ENCODE measurements at places on chromosomes 7 and 10.

DNA sequence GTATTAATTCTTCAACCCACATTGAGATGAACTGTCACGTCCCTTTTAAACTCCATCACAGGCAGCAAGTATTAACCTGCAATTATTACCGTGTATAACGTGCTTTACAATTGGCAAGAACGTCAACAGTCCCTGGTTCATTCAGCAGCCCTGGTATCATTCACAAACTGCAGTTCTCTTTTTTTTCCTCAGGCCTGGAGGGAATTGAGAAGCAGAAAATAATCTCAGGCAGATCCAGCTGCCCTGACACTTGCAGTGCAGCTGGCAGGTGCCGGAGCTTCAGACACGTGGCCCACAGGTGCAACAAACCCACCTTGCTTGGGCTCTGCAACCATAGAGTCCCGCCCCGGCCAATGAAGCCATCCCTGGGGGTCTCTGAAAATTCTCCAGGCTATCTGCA is 137.3 kb downstream of the PLXNA4 start:
- no peak for DNase-seq

- DNase-seq = peak; percentile 66
Measured at GRCh38 chr10:28587970-28588290, 55.0 kb downstream of the WAC start.

DNA sequence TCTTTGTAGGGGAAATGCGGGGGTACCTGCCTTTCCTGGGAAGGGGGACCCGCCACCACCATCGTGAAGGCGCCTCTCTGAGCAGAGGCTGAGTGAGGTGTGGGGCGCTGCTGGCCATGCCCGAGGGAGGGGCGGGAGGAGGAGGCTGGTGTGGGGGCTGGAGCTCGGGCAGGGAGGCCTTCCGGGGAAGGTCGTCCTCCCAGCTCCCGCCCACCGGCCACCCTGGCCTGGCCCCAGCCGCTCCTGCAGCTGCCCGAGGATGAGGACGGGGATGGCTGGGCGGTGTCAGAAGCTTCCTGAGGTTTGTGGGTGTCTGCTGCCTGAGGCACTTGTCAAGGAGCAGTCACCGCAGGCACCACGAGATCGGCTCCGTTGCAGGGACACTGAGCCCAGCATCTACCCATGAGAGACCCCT is 11.4 kb downstream of the PWWP2B start:
- no peak for DNase-seq

- peak; percentile 73 for DNase-seq
Measured at GRCh38 chr10:63707254-63707910, 186.2 kb downstream of the REEP3 start.

- DNase-seq = no peak
Measured at GRCh38 chr10:51214207-51215196, 140.2 kb downstream of the PRKG1 start.

- DNase-seq = no peak
Measured at GRCh38 chr10:102200751-102201640, 25.1 kb upstream of the ELOVL3 start.

GRCh38 chr10:110681023-110681681 is 37.0 kb downstream of the RBM20 start:
- no peak for DNase-seq

- DNase-seq = no peak
Measured at GRCh38 chr10:47359101-47359500, 10.9 kb downstream of the RBP3 start.

DNA sequence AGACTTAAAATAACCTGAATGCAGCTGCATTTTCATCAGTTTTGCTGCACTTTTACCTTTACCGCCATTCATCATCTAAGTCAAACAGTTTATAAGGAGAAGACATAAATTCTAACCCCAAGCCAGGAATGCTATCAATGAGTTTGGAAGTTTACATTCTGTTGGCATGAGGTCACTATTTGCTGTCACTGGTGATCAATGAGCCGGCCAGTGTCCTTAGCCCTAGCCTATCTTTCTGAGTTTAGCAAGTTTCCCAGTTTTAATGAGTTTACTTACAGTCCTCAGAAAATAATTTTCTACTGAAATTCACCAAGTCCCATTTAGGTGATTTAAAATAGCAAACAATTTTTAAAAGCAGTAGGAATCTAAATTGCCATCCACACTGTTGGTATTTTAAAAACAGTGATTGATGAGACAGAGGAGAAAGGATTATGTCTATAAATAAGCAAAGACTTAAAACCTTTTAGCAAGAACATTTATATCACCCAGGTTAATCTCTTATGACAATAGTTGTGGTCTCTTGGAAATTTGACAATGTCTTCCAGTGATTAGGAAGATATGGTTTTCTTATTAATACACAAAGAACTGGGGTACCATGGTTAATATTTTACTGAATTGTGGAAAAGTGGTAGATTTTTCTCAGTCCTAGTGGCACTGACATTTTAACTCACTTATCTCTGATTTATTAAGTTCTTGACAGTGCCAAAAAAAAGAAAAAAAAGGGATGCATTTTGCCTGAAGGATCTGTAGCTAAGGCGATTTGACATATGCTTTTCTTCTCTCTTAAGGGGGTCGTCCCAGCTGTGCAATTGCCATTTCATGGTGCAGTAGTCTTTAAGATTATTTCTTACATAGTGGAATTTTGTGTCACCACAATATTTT is 443.4 kb upstream of the ANKRD30A start:
- DNase-seq = no peak

GRCh38 chr7:88015309-88015708 is 81.3 kb downstream of the ADAM22 start:
- no peak for DNase-seq

GRCh38 chr7:43390576-43390975 is 192.3 kb upstream of the STK17A start:
- DNase-seq = no peak

DNA sequence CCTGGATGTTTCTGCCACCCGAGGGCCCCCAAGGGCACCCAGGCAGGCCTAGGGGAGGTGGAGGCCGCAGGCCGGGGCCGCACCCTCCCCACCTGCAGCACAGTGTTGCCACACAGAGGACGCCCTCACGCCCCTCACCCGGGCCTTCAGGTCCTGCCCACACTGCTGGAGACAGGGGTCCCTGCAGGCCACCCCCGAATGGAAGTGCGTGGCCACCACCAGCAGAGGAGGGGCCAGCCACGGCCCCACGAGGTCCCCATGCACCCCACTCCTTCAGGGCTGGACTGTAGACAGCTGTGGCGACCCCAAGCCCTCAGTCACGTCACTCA is 35.4 kb downstream of the ADAP1 start:
- DNase-seq = no peak

DNA sequence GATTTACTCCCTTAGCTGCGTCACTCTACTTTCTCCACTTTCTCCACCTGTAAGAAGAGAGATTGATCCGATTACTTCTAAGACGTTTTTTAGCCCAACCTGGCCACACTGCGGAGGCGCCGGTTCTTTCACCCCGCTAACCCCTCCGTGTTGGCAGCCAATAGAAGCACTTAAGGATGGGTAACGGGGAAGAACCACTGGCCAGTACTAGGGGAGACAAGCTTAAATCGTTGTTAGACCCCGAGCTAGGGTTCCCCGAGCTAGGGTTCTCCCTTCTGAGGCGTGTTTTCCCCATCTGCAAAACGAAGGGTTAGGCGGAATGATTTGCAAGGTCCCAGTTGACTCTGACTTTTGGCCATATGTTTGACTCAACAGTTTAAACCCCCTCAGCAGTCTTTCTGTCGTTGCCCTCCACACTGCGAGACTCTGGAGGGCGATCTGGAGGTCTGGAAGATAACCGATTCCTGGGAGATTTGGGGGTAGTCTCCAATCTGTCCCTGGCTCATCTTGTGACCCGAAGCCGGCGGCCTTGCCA is 644 bp downstream of the UMAD1 start:
- DNase-seq = no peak

- DNase-seq = peak; percentile 96
Measured at GRCh38 chr7:137579913-137580640, 236.5 kb upstream of the PTN start.

DNA sequence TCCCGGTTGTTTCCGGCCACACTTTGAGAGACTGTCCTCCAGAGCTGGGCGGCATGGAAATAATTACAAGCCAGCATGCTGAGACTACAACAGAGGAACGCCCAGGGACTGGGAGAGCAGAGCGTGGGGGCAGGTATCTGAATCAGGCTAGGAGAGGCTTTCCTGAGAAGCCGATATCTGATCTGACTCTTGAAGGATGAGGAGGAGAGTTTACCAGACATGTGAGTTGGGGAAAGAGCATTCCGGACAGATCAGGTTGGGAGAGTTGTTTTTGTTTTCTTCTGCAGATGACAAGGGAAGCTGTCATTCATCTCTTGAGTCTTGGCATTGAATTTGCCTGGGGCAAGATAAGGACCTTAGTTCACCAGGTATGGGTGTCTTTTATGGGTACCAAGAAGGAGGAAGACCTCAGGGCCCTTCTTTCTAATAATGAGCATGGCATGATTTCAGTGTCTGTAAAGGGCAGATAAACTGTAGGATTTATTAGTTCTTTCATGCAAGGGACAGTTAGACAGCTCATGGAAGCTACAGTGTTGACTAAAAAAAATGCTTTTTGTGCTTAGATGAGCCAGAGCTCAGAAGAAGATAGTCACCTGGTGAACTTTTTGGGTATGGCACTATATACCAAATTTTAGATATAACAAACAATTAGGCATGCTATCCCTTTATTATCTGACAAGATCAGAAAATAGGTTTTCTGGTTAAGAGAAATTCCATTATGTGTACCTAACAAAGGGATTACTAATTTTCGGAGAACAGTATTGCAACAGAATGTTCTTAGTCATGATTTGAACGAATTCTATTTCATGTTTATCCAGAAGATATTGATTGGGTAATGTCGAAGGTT is 36.2 kb downstream of the WBP1L start:
- DNase-seq = no peak

DNA sequence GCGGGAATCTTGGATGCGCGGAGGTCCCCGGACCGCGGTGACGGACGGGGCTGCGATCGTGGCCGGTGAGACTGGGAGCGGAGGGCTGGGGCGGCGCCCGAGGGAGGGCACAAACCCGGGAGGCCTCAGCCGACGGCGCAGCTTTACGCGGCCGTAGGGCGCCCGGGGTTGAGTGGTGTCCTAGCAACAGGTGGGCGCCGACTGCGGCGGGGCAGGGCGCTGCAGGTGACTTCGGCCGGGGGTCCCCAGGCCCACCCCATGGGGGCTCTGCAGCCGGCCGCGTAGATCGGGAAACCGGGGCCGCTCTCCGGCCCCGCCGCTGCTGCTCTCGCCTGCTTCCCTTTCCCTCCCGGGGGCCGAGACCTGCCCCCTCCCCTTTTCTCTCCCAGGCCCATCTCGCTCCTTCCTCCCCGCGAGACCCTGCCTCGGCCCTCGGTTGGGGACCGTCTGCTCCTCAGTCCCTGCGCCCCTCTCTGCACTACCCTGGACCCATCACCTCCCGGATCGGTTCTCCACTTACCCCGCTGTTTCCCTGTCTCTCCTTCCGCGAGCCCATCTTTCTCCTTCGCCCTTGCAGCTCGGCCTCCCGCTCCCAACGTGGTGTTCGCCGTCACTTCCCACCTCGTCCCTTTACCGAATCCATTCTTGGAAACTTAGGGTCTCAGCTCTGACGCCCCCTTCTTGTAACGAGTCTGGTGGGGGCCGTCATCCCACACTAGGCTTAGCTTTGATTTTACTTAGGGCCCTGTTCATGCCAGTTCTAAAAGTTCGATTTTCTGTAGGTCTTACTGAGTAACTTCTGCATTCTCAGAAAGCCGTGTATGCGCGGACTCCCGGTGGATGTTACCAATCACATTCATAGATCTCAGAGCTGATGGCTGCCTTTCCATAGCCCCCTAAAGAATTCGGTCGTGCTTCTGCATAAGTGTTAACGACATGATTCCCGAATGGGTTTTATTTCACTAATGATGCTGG is 18.5 kb upstream of the ACBD5 start:
- DNase-seq = no peak

GRCh38 chr10:92200564-92200963 is 90.3 kb downstream of the CPEB3 start:
- DNase-seq = no peak

GRCh38 chr7:27375958-27376357 is 133.4 kb downstream of the EVX1 start:
- DNase-seq = no peak

GRCh38 chr7:33156441-33156840 is 27.1 kb downstream of the BBS9 start:
- no peak for DNase-seq

- no peak for DNase-seq
Measured at GRCh38 chr7:57071-57470, 135.3 kb upstream of the FAM20C start.

- no peak for DNase-seq
Measured at GRCh38 chr10:118764195-118764594, 9.4 kb upstream of the CACUL1 start.

DNA sequence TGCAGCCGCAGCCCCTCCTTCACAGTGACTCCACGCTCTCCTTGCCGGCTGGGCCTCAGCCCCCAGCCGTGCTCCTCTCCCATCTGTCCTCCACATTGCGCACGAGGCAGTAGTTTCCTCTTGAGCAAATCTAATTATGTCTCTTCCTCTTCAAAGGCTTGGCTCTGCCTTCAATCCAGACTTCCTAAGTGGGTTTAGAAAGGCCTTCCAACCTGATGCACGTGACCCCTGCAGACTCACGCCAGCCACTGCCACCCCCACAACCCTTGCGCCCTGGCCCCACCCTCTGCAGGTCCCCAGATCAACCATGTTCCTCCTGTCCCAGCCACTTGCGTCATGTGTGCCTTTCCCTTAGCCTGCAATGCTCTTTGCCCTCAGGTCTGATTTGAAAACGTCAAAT is 75.0 kb upstream of the ADAM12 start:
- no peak for DNase-seq

DNA sequence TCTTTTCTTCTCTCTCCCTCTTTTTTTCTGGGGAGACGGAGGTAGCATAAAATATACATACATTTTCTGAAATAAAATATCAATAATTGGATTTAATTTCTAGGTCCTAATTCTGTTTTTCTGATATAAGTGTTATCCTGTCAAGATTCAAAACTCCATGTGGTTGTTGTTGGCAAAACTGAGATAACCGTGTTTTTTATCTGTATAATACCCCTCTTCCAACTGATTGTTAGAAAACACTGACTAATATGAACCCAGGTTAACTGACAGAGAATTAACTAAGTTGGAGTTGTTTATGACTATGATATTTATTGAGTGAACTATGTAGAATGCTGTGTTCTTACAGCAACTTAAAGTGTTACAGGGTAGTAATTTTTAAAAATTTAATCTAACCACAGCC is 236.5 kb upstream of the KAT6B start:
- no peak for DNase-seq

DNA sequence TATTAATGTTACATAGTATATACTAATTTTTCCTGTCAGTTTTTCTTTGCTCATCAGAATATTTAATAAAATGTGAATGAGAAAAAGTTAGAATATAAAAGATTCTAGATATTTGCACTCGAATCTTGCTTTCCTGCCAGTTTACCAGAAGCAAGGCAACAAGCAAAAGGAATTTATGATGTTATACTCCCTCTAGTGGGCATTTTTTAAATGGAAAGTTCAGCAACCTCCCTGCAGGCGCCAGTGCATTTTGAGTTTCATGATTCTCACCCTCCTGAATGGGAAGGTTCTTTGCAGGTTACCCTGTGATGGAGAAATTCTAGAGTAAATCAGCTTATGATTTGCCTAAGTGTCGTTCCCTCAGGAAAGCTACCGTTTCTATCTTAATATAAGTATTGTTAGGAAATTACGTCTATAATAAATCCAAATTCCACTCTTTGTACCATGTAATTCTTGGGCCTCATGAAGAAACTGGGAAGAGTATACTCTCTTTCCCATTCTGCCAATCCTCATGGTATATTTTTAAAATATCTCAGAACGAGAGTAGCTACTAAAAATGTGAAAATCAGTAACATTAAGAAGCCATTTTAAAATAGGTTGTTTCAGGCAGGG is 350.0 kb downstream of the CRPPA start:
- peak; percentile 57 for DNase-seq

- DNase-seq = no peak
Measured at GRCh38 chr7:140051820-140052219, 10.9 kb downstream of the PARP12 start.
